ENCODE measurements at places on chromosomes 3 and 15.
A peak's percentile ranks its signal among the peaks of the same experiment; 100 is the strongest.

DNA sequence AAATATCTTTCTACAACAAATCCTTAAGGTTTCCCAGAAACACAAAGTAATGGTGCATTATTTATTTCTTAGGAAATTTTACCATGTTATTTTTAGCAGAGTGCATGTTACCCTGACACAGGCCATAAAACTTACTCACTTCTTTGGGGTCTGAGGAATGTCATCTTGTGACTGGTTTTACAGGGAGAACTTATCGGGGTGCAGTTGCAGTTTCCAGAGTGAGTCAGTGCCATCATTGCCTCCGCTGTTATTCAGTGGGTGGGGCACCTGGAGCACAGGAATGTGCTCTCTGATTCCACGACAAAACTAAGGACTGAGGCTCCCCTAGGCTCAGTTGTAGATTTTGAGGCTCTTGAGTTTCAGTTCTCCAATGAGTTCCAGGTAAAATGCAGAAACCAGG, 11.1 kb upstream of the GREM1 start:
- no peak for DNase-seq

DNA sequence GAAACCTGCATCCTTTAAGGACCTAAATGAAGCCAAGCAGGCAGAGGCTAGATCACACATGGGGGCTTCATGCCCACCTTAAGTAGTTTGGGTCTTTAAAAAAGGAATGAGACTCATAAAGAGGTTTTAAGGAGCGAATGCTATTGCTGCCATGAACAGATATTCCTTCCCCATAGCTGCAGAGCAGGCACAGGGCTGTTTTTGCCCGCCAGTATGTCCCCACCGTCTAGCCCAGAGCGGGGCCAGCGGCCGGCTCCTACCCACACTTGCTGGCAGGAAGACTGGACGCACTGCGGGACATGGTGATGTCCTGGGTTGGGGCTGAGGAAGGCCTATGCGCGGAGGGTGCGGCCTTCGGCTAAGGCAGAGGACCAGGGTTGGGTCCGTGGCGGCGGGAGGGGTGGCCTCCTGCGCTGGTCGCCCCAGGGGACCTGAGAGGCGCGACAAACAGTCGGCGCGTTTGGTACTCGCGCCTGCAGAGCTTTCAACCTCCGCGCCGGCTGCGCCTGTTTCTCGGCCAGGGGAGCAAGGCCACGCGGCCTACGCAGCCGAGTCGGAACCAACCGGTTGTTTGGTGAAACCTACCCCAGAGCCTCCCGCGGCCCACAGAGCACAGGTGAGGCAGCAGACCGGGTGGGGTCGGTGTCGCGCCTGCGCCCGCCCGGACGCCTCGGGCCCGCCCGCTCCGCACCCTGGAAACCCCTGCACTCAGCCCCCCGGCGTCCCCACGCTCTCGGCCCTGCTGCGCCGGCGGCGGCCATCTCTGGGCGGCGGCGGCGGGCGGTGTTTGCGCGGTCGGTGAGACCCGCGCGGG, at the start of gene FAIM:
Gene FAIM (plus strand): TSS at position 450 of the 814 bp plus-strand sequence. CDS start 10,956 bp downstream, outside the sequence.
- peak; percentile 61 for DNase-seq

GRCh38 chr3:170054204-170054603, 16.4 kb downstream of the GPR160 start:
- DNase-seq: no peak

- DNase-seq: no peak
Observed at GRCh38 chr3:177476495-177476894, 279.2 kb upstream of the TBL1XR1 start.

DNA sequence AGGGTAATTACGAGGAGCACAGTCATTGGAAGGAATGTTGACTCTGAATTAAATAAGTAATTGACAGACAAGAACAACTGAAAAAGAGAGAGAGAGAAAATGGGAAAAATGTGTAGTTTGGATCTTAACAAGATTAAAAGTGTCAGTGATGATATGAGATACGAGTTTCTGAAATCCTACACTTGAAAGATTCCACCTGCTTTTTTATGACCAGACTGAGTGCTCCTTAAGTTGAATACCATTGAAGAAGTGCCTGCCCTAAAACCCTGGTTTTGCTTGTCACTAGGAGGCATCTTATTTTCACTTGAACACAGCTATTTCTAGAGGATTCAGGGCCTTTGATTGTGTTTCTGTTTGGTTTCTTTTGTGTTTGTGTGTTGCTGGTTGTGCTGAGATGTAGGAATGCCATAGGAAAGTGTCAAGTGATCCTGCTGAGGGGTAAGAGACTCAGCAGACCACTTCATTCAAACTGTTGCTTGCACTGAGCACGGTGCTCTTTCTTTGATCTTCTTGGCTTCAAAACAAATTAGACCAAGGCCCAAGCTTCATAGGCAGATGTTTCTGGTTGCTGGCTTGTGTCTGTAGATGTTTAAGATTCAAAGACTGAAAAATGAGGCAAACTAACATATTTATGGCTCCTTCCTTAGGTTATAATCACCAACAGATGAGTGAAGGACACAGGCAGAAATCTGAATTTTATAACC, 17.2 kb upstream of the ABHD10 start:
- no peak for DNase-seq

DNA sequence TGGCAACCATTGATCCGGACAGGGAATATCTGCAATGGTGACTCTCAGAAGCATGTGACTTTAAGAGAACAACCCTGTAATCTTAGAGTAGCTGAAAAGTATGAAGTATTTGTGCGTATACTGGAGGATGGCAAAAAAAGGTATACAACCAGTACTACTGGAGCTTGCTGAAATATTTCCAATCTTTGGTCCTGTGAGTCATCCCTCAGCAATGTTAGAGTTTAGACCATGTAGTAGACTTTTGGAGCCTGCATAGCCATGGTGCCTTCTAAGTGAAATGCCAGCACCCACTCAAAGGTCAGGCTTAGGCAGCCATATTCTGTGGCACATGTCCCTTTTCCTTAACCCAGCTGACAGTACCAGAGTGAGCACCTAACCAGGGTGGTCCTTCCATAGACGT, 429.4 kb downstream of the NTRK3 start:
- no peak for DNase-seq

GRCh38 chr3:42547401-42547945, 34.3 kb downstream of the SEC22C start:
- DNase-seq: peak; percentile 63

- no peak for DNase-seq
Observed at GRCh38 chr3:126197854-126198584, 17.6 kb upstream of the ALDH1L1 start.

GRCh38 chr15:67784090-67784781, 41.1 kb upstream of the SKOR1 start:
- no peak for DNase-seq

- DNase-seq: no peak
Observed at GRCh38 chr3:30475038-30475808, 131.2 kb upstream of the TGFBR2 start.

DNA sequence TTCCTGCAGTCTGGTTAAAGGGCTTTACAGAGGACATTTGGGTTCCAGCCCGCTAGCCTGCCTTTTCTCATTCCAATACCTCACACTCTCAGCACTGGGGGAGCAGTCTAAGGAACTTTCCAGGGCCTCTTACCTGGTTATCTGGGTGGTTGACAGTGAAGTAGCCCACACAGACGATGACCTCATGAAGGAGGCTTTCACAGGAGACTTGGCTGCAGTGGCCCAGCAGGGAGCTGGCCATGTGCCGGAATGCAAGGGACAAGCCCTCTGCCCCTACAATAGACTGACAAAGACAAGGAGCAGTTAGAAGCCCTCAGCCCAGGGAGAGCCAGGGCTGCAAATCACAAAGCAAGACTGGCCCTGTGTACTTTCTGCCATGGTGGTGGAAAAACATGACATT, 39.5 kb downstream of the ISL2 start:
- no peak for DNase-seq

DNA sequence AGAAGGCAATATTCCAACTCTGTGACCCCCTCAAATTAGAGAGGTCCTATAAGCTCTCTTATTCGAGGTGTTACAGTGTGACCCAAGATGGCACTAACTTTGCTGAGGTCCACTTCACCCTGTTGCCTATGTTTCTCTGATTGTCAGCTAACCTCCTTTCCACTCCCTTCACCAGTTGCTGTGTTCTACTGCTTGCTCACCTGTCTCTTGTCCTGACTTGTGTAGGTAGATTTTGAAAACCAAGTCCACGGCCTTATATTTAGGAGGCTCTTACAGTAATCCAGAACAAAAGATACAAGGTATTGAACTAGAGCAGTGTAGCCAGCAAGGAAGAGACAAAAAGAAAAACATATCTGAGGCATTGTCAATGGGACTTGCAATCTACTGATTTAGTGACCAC, 20.1 kb upstream of the GSK3B start:
- DNase-seq: no peak

- no peak for DNase-seq
Observed at GRCh38 chr3:160091441-160091840, 102.8 kb downstream of the IL12A start.

DNA sequence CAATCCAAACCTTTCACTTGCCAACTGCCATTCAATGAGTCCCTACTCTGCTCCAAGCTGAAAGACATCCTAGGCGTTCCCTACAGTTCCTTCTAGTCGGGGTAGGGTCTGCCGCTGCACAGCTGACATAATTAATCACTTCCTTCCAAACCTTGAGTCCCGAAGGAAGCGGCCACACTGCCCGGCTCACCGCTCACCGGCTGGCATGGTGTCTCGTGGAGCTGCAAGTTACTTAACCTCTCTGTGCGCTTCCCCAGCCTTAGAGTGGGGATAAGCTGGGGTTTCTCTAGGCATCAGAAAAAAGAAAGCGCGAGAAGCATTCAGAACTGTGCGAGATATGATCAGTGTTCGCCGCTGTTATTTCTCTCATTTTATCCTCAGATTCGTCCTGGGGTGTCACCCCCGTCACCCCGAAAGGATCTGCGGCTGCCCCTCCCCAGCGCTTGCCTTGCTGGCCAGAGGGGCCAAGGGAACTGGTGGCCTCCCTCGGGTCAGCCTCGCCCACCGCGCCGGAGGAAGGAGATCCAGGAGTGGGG, 748 bp downstream of the MRPS25 start:
- DNase-seq: peak; percentile 26

DNA sequence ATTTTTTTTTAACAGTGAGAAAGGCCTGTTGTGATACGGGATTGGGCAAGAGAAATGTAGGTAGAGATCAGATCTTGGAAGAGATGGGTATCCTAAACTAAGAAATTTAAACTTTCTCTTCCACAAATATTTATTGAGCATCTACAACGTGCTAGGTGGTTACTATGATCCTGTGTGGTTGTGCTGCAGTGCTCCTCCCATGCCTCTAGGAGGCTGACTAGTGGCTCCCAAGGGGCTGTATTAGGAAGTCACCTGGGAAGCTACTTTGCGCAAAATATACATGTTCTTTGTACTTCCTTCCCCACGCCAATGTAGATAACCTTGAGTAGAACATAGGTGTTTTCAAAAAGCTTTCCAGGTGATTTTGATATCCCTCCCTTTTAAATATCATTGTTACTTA, 27.2 kb downstream of the USP3 start:
- DNase-seq: no peak

- no peak for DNase-seq
Observed at GRCh38 chr3:102017784-102018183, 168.5 kb downstream of the NFKBIZ start.

DNA sequence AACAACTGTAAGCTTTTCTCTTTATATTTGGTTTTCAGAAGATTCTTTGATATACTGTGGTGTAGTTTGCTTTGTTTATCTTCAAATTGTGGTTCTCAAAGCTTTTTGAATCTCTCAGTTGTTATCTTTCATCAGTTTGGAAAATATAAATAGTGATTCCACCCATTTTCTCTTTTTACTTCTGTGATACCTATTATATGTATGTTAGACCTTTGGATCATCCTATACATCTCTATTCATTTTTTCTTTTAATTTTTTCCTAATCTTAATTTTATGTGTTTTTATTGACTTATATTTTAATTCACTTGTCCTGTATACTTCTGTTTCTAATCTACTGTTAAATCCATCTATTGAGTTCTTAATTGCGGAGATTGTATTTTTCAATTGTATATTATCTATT, 160.7 kb upstream of the COL8A1 start:
- DNase-seq: no peak

DNA sequence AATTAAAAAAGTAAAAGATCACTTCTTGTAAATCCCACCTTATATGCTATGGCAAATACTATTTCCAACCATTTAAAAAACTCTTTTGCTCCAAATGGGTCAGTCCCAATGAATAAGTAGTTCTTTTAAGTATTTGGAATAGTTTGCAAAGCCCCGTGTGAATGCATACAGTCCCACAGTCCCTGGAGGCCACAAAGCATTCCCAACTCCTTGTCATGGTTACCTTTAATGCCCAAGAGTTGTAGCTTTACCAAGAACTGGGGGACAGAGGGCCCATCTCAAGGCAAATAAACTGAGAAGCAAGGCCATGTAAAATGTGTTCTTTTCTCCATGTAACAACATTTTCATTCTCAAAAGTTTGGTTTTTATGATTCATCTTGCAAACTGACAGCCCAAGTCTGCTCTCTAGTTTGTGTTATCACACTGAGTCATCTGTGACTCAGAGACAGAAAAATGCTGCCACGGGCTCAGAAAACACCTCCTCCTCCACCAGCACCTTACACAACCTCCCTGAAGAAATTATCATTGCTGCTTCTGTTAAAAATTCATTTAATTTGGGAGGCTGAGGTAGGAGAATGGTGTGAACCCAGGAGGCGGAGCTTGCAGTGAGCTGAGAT, 336.2 kb downstream of the ERC2 start:
- DNase-seq: no peak

- peak; percentile 24 for DNase-seq
Observed at GRCh38 chr3:37243820-37244748, 69.7 kb upstream of the LRRFIP2 start.

- no peak for DNase-seq
Observed at GRCh38 chr3:106323586-106323985, 454.8 kb upstream of the CBLB start.

- DNase-seq: no peak
Observed at GRCh38 chr3:38318766-38319671, 27.6 kb upstream of the XYLB start.

- no peak for DNase-seq
Observed at GRCh38 chr15:83555383-83555782, 98.5 kb upstream of the ADAMTSL3 start.

DNA sequence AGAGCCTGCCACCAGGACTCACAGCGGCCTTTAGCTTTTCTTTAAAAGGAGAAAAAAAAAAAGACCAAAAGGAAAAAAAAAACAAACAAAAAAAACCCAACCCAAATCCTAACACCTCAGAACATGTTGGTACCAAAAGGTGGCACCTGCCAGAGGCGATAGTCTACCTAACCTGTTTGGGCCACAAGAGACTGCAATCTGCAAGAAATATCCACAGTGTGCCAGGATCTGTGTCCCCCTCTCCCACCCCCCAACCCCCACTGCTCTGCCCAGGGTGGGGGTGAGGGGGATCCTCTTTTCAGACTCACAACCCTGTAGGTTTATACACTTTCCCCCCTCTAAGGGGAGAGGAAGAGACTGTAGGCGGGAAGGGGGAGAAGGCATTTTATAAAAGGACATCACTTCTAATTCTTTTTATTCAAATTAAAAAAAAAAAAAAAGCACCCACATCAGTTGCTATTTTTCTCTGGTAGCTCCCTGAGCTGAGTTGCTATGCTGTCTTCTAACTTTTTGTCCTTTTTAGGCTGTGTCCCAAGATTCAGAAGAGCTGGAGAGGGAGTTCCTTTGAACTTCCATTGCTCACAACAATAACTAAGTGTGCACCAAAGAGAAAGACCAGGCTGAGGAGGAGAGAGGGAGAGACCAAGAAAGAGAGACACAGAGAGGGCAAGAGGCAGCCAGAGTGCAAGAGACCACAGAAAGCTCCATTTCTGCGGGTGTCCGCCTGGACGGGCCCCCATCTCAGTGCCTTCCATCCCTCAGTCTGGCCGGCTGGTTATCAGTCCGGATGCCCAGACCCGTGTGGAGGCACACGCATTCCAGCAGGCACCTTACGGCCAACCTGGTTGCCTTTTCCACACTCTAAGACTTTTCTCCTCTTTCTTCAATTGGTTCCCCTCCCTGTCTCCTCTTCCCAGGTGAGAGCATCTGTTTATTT, 48.9 kb downstream of the TLE3 start:
- DNase-seq: no peak

GRCh38 chr15:82040862-82041261, 5.0 kb downstream of the MEX3B start:
- DNase-seq: no peak
